SJCRH30 (cell line): ENCODE measurements at places on chromosomes 1 and 21.

GRCh38 chr1:218817071-218817470 is 356.6 kb upstream of the LYPLAL1 start:
- DNase-seq: no peak

GRCh38 chr1:234212764-234213657 is 160.2 kb upstream of the COA6 start:
- peak; percentile 47 for DNase-seq

GRCh38 chr1:228972576-228972975 is 237.3 kb downstream of the RHOU start:
- no peak for DNase-seq

- DNase-seq: no peak
These were observed 7.0 kb downstream of the SOD1 start for GRCh38 chr21:31666445-31667010.

DNA sequence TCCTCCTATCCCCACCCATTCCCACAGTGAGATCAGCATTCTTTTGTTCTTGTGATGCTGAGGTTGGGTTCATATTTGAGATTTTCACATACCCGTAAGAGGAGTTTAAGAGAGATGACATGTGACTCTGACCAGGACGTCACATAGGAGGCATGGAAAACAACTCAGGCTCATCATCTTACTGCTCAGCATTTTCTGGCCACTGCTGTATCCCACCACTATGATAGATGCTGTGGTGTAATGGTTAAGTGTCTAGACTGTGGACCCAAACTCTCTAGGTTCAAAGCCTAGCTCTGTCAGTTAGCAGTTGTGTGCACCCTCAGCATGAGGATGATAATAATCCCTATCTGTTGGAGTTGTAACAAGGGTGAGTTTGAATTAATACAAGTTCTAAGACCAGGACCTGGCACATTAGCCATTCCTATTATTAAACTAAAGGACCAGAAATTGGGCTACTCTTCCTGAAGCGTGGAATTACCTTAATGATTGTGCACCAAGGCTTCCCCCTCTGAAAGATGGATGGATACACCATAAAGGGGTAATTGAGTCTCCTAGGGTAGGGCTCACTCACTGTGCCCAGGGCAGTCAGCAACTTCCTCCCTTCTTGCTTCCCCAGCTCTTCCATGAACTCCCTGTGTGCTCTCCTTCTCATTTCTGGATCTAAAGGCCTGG is 40.9 kb downstream of the LGR6 start:
- DNase-seq: no peak

GRCh38 chr1:70140343-70140742 is 65.0 kb downstream of the LRRC40 start:
- no peak for DNase-seq

DNA sequence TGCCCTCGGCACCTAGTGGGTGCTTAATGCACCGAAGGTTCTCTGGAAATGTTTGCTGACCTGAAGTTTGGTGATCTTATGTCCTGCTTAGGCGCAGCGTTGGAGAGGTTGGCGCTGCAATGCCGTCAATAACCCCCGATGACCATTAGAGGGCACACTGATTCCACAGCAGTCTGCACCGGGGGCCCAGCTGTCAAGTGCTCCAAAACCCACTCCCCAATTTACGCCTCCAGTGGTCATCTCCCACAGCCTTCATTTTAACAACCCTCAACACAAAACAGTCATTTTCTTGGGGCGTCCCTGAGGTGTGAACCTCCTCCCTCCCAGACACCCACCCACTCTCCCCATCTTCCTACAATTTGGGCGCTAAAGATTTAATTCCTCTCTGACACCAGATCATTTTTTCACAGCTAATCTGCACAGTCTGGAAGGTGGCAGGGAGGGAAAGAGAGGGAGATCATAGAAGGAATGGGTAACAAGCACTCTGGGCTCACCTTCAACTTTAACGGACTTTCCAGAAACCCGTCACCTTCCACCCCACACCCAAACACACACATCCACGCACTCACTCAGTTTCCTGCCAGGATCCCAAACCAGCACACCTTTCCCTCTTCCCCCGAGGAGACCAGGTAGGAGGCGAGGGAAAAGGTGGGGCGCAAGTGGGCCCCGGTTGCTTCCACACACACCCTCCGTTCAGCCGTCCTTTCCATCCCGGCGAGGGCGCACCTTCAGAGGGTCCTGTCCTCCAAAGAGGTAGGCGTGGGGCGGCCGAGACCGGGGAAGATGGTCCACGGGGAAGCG is 570 bp upstream of the NPR1 start:
- peak; percentile 26 for DNase-seq

GRCh38 chr1:2580691-2581090 is 5.9 kb upstream of the PRXL2B start:
- DNase-seq: no peak

DNA sequence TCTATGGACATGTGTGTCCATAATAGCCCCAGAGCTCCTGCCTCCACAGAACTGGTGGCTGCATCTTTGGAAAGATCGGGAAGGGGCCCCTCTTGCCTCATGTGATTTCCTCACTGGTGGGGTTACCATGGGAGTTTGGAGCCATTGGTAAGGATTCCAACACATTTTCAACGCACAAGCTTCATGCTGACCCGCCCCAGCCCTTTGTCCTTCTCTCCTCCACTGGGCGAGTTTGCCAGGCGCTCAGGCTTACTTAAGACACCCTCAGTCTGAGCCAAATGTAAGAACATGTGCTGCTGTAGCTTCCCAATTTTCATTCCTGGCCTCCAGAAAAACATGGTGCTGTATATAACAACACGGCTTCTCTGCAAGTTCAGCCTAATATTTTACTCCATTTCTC is 72.4 kb downstream of the ATP5PO start:
- DNase-seq: no peak

GRCh38 chr1:1098681-1099421 is 17.0 kb downstream of the C1orf159 start:
- DNase-seq: no peak

DNA sequence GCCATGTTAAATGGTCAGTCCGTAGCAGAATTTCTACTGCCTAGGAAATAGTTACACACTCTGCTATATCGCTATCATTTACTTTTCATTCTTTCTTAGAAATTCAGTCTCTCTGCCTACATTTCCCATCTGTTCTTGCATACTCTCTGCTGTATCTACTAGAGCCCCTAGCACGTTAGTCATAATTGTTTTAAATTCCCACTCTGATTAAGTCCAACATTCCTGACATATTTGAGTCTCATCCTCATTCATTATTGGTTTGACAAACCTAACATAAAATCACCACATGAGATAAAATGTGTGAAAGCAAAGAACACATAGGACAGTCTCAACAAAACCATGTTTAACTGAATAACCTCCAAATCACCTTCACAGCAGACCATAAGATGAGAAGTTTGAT is 513.6 kb downstream of the PLPP3 start:
- DNase-seq: no peak

DNA sequence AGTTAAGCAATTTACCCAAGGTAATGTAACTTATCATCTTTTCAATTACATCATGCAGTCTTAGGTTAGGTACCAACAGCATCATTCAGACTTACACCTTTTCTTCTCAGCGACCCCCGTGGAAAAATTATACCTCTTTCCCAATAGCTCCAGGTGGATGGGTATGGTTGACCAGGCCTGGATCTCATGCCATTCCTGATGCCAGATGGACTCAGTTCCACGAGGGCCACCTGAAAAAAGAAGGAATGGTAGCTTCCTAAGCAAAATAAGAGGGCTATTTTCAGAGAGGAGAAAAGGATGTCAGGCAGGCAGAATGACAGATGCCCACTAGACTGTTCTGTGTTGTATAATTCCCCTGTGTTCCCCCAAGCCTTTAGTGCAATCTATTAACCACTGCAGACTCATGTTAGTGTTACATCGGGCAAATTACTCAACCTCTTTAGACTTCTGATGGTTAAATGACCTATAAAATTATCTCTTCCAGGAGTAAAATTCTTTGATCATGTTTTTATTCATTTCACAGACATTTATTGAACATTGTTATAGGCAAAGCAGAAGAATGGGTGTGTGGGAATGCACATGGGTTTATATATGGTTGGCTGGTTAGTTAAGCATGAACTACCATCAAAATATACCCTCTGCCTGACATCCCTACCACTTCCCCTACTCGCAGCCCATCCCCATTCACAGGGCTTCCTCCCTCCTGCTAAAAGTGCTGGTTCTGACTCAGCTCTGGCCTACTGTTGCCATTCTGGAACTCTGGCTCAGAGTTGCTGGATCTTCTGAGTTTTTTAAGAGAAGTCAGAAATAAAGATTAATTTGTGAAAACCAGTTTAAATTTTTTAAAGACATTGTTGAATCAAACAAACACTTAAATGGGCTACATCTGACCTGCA is 10.6 kb upstream of the MYSM1 start:
- no peak for DNase-seq

DNA sequence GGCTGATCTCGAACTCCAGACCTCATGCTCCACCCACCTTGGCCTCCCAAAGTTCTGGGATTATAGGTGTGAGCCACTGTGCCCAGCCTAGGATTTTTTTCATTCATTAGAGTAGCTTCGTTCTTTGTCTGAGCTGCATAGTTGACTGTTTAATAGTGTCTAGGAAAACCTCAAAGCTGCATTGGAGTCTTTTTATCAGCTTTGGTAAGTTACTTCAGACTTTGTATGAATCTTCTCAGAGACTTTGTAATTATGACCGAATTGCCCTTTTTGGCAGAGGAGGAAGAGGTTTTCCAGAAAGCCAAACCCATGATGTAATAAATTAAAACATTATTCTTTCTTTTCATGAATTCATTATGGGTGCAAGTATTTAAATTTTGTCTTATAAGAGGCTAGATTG is 5.1 kb downstream of the DNAJB4 start:
- DNase-seq: no peak

GRCh38 chr1:27600498-27601175 is 3.3 kb downstream of the AHDC1 start:
- DNase-seq: peak; percentile 89

DNA sequence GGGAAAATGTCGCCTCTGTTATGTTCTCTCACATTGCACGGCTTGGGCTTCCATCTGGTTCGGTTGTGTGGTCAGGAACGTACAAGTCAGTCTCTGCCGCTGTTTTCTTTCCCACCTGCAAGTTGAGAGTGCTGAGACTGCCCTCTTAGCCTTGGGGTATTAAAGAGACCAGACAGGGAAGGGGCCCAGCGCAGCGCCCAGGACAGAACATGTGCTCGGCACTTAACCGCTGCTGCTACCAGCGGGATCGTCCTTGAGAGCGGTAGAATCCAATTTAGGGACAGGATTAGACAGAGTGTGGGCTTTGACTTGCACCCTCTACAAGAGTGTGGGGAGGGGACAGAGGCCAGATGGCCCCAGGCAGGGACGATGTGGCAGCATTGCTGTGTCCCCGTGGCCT is 17.7 kb upstream of the AGPAT3 start:
- DNase-seq: no peak

DNA sequence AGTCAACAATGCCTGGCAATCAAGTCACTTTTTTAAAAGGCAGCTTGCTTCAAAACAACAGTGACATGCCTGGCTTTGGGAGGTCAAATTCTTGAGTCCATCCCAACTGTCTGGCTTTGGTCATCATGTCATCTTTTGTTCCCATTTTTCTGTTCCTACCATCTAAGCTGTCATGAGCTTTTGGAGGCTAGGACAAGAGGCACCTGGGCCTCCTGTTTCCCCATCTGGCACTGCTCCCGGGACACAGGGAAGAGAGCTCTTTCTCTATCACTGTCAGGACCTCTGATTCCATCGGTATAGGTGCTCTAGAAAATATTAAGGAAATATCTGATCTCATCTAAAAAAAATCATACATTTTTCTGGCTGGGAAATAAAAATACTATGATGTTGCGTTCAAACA is 156.3 kb downstream of the CLIC6 start:
- DNase-seq: no peak

DNA sequence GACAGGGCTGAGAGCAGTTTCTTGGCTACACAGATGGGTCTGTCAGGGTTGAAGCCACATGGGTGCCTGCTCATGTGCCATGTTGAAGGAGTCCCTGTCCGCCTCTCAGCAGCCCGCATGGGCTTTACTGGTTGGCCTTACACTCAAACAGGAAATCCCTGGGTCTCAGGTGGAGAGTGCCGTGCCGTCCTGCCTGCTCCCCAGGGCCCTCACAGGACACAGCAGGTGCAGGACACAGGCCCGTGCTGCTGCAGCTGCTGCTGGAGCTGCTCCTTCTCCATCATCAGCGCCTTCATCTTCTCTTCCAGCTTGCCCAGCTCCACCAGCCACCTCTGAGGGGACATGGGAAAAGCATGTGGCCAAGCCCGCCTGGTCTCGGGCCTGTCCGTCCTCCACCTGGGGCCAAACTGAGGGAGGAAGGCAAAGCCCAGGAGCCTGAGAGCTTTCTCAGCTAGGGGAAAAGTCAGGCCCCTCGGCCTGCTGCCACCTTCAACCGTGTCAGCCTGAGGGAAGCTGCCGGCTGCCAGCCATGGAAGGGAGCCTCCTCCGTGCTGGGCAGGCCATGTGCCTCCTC is 5.5 kb downstream of the SLFNL1 start:
- DNase-seq: no peak

GRCh38 chr1:162717548-162718184 is 72.8 kb upstream of the HSD17B7 start:
- no peak for DNase-seq

- peak; percentile 75 for DNase-seq
These were observed 1.0 kb downstream of the ANGEL2 start for GRCh38 chr1:213014642-213015041.

DNA sequence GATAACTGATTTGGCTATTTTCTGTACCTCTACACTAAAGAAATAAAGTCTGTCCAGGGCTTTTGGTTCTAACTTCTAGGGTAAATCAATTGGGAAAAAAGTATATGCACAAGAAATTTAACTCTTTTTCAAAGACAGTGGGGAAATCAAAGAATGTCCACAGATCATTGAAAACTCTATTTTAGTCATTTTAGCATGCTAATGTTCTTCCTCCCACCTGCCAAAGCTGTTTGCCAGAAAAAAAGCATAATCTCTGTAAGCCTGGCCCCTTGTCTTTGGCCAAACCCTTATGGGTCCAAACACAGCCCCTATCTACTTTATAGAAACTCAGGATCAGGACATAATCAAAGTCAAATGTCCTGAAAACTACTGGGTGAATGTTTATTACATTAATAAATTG is 302.2 kb upstream of the ESRRG start:
- no peak for DNase-seq

- DNase-seq: no peak
These were observed 2.8 kb upstream of the EFHD2 start for GRCh38 chr1:15406614-15407559.

DNA sequence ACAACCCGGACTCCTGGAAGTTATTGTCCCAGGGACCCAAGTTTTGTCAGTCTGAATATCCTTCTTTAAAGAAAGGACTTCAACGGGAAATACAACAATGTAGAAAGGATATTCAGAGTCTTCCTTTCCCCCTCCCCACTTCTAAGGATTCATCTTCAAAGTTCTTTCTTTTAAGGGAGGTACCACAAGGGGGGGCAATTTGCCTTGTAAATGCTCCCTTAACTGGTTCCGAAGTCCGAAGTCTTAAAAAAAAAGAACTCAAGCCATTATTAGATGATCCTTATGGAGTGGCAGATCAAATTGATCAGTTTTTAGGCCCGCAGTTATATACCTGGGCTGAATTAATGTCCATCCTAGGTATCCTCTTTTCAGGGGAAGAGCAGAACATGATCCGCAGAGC is 47.0 kb downstream of the SERINC2 start:
- DNase-seq: no peak
